Jurkat, Clone E6-1 (cell line): ENCODE measurements at places on chromosomes 12 and 14.

- DNase-seq = no peak
Measured at GRCh38 chr12:88925454-88925853, 345.2 kb upstream of the KITLG start.

DNA sequence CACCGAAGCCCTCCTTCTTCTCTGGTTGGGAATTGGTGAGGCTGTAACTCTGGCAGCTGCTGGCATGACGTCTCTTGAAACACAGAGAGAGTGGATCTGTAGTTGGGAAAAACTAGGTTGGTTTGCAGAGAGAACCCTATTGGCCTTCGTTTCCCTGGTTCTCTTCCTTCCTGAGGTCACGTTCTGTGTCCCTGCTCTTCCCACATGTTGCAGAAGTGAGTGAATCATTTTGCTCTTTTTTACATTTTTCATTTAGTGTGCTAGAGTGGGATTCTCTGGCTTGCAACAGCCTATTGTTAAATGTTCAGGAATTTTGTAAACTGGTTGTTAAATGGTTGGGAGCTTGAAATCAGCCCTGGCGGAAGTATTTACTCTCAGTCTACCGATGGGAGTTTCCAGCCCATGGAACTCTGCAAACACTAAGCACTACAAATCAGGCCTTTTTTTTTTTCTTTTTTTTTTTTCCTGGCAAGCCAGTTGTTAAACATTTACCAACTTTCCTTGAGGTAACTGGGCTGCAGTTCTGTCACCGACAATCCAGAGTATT, 26.8 kb upstream of the CKAP4 start:
- no peak for DNase-seq

- DNase-seq = peak; percentile 23
Measured at GRCh38 chr12:116123451-116124258, 153.8 kb downstream of the MED13L start.

GRCh38 chr12:124401704-124402221, 106.9 kb downstream of the RFLNA start:
- no peak for DNase-seq

DNA sequence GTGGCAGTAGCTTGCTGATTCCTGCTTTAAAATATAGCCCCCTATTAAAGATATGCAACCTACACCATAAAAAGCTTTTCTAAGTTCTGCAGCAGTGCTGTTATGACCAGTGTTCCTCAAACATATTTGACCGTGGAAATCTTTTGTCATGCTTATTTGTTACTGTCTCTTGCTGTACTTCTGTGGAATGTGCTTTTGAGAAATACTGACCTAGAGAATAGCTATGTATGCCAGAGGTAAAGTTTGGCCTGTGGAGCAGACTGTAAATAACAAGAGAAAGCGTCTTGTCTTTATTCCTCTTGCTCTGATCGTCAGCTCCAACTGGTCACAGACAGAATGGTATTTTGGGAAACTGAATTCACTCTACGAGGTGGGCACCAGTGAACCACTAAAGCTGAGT, 239.0 kb downstream of the FBXL14 start:
- no peak for DNase-seq

- DNase-seq = no peak
Measured at GRCh38 chr14:44657696-44658388, 150.8 kb upstream of the FSCB start.

- no peak for DNase-seq
Measured at GRCh38 chr12:32360956-32361355, 38.4 kb upstream of the FGD4 start.

GRCh38 chr14:94330857-94331256, 7.7 kb upstream of the SERPINA6 start:
- no peak for DNase-seq

DNA sequence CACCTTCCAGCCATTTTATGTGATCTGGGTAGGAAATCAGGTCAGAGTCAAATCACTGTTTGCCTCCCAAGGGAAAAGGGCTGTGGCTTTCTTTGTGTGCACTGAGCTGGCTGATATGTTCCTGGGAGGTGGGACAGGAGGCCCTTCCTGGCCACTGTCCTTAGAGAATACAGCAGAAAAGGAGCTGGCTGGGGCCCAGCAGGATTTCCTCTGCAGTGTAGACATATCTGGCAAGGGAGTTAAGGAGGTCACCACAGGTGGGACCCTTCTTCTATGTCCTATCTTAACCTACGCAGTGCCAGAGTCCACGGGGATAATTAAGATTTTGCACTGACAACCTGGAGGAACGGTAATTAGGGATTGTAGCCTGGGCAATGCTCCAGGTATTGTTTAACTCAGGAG, 145.3 kb downstream of the NTF3 start:
- DNase-seq = no peak

DNA sequence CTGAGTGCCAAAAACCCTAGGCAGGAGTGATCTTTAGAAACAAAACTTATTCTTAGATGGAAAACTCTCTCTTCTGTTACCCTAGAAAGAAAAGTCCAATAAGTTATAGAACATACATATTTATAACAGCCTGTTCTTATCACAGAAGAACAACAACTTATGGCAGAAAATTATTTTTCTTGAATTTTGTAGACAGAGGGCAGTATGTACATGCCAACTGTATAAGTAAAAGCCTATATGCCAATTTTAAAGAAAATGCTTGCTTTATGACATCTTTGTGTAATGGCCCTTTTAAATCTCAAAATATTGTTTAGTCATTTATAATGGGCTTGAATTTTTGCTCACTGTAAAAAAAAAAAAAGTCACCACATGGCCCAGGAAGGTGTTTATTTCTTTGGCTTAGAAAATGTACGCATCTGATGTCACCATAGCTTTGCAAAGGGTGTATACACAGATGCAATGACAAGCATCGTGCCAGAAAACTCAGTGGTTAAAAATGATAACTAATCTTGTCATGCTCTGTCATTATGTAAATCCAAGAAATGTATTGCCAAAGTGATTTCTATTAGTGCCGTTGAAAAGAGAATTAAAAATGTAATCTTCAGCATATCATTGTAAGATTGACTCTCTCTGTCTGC, 38.3 kb upstream of the GRIP1 start:
- no peak for DNase-seq

GRCh38 chr14:53306911-53307310, 153.8 kb upstream of the DDHD1 start:
- DNase-seq = no peak

DNA sequence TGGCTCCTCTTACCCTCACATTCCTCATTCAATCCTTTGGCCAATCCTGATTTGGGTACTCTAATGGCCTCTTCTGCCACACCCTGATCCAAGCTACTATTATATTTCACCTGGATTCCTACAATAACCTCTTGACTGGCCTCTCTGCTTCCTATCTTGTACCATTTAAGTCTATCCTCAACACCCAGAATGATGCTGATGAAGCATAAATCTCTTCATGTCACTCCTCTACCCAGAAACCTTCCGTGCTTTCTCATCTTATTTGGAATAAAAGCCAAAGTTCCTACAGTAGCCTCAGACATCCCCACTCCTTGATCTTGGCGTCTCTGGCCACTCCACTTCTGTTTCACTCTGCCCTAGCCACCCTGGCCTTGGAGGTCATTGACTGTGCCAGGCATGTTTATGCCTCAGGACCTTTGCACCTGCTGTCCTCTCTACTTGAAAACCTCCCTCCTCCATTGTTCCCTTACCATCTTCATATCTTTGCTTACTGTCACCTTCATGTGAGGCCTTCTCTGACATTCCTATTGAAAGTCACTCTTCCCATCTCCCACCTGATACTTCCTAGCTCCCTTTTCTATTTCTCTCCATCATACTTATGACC, 46.4 kb upstream of the NRXN3 start:
- no peak for DNase-seq

DNA sequence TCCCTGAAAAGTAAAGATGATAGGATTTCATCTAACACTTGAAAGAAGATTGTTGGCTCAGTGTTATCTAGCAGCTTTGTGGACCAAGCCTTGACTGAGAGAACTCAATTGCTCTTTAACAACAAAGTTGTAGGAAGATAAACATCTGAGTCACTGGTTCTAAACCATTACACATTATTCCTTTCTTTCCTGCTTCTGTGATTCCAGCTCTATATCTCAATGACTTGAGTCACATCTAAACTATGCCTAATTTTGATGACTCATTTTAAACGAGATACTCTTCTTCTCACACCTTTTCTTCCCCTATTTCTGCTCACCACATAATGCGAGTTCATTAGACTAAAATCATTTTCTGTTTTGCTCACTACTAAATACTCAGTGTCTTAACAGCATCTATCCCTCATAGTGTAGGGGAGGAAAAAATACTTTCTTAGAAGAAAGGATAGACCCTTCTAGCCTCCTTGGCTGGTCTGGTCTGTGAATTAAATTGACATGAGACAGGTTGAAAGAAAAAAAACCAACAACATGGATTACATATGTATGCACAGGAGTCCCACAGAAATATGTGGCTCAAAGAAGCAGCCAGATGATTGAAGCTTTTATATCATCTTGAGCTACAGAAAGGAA, 201.4 kb downstream of the C12orf50 start:
- DNase-seq = no peak

- no peak for DNase-seq
Measured at GRCh38 chr12:117359029-117359845, 2.2 kb downstream of the NOS1 start.

DNA sequence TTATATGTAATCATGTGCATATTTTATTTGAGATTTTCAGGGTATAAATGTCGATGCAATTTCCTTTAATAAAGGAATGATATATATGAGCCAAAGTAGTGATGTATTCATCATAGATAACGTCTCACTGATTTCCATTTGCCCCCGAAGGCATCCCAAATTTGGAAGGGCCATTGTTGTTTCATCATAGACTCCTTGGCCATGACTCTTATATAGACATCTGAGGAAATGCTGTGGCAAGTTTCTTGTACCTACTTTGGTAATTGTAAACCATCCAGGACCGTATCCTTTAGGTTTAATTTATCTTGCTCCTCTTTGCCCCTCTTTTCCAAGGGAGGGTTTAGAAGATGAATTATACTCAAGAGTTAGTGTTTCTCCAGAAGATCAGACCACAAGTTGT, 84.7 kb downstream of the SAMD4A start:
- no peak for DNase-seq

DNA sequence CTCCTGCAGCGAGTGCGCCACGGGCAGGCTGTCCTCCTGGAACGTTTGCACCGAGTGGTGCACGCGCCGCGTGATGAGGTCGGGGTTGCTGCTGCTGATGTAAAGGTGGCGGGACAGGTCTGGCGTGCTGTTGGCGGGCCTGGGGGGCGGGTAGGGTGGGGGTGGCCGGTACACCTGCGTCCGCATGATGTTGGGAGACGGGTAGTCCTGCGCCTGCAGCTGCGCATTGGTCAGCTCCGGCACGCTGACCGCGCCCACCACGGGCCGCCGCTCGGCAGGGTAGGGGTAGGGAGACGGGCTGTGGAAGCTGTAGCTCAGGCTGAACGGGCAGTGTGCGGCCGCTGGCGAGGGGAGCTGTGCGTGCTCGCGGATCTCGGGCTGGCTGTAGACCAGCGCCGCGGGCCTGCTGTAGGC, 75.2 kb downstream of the PTPN21 start:
- no peak for DNase-seq
